ENCODE measurements at places on chromosomes 4 and X.

DNA sequence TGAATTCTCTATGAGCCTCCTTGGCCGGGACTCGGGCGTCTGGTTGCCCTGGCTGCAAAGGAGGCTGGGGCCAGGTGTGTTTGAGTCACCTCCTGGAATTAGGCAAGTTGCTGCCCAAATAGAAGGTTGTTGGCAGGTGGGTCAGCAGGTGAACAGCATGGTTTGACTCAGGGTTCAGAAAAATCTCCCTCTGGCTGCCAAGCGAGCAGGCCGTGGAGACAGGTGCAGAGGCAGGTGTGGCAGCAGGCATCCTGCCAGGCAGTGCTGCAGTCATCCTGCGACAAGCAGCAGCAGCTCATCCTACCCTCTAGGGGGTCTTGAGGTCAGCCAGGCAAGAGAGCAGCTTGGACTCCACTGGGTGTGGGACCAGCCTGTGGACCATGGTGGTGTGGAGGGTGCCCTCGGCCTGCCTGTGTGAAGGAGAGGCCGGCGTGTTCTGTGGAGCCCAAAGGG is 8.2 kb downstream of the MSANTD1 start:
- DNase-seq = no peak

DNA sequence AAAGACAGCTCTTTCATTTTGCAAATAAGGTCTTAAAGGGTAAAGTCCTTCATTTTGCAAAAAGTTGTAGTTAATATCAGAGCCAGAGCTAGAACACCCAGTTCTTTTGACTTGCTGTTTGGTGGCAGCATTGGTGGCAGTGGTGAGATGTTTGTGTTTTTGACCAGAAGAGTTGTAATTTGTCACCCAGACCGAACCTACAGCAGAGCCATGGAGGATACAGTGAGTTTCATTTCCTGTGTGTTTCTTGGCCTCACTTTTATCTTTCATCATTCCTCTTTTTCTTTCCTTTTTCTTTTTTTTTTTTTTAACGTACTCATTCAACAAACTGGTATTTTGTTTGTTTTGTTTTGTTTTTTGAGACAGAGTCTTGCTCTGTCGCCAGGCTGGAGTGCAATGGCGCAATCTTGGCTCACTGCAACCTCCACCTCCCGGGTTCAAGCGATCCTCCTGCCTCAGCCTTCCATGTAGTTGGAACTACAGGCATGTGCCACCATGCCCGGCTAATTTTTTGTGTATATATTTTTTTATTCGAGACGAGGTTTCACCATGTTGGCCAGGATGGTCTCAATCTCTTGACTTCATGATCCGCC is 116.4 kb downstream of the AFF1 start:
- no peak for DNase-seq

DNA sequence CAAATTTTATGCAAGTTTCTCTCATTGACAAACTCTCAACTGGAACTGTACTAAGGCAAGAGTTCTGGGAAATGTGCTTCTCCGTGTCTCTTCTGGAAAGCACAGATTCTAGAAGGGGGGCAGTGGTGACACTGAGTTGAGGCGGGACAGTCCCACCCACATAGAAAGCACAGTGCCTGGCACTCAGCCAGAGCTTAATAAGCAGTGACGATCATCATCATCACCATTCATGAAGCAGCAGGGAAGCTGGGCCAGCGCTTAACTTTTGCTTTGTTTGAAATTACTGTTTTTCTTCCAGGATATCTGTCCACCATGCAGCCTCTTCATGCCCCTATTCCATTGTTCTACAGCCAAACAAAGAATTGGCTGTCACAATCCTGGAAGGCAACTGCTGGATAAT is 60.3 kb downstream of the BEND2 start:
- no peak for DNase-seq

GRCh38 chr4:95674521-95674981 is 125.8 kb upstream of the UNC5C start:
- no peak for DNase-seq

DNA sequence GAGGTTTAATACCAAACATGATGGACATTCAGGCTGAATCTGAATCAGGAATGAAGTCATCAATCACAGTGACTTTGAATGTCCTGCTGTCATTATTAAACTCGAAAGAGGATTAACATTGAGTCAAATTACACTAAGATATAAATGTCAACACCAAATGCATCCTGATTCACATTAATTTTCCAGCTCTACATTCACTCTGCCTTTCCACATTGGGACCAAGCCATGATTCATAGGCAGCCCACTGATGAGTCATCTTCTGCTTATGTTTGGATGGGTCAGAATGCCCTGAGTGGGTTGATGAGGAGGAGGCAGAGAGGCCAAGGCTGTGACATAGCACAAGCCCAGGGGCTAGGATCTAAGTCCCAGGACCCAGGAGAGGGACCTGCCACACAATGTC is 247.6 kb upstream of the RPS6KA3 start:
- DNase-seq = no peak

GRCh38 chr4:17930256-17930655 is 91.3 kb downstream of the LCORL start:
- no peak for DNase-seq

DNA sequence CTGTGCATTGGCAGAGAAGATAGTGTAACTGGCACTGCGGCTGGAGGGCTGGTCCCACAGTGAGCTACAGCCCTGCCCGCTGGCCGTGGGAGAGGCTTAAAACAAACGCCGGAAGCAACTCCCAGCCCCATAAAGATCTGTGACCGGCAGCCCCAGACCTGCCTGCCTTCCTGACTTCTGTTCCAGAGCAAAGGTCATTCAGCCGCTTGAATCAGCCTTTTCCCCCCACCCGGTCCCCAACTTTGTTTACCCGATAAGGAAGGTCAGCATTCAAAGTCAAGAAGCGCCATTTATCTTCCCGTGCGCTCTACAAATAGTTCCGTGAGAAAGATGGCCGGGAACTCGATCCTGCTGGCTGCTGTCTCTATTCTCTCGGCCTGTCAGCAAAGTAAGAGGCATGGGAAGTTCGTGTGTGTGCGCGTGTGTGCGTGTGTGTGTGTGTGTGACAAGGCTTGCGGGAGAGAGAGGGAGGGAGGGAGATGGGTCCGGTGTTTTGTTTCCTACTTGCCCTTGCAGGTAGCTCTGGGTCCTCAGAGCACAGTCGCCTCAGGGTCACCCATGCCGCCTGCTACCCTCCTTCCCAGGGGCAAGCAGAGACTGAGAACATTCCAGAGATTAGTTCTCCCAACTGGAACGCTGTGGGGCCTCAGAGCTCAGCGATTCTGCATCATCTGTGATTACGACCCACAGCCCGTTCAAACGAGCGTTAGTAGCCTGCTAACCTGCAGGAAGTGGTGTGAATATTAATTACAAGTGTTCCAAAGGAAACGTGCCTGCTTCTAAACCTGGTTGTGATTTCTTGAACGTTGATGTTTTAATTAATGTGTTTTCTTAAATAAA is at the start of gene MGST2:
MGST2 (plus strand) TSS at position 130 of the 840 bp plus-strand sequence; CDS start at position 331, 201 bp downstream.
- peak; percentile 52 for DNase-seq

GRCh38 chr4:89797117-89797516 is 39.8 kb downstream of the SNCA start:
- DNase-seq = peak; percentile 56

GRCh38 chr4:166655705-166656104 is 578.6 kb downstream of the SPOCK3 start:
- DNase-seq = no peak

DNA sequence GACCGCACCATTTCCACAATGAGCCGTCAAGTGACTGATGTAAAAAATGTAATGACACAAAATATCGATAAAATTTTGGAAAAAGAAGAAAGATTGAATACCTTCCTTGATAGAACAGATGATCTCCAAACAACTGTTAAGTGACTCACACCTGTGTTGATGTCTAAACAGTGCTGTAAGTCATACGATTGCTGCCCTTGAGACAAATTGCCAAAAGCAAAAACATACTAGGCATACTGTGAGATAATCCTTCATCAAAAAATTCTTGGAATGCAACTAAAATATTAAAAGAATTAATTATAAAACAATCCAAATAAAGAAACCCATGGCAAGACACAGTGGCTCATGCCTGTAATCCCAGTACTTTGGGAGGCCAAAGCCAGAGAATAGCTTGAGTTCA is 53.4 kb downstream of the HNRNPD start:
- DNase-seq = peak; percentile 60

GRCh38 chr4:79225360-79225759 is 100.5 kb downstream of the NAA11 start:
- DNase-seq = no peak

DNA sequence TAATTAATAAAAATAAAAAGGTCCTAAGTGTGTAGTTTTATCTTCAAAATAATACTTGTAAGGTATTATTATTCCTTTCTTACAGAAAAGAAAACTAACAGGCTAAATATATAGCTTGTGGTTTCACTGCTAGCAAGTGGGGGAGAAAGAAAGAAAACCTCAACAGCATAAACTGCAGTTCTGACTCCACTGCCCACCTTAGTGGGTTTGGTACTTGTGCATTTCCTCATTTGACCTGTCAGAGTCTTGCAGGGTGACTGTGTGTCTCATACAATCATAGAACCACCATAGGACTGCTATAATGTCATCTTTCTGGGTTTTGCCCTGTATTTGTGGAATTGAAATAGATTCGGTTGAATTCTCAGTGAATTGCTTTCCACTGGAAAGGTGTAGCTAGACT is 94.7 kb upstream of the PUDP start:
- DNase-seq = no peak

GRCh38 chrX:103415068-103415467 is 38.7 kb downstream of the BEX3 start:
- no peak for DNase-seq

- DNase-seq = no peak
Observed at GRCh38 chr4:163343604-163344146, at the start of gene NPY5R. NPY5R (plus strand) TSS chr4:163343892; CDS start chr4:163350274, 6,382 bp downstream.

DNA sequence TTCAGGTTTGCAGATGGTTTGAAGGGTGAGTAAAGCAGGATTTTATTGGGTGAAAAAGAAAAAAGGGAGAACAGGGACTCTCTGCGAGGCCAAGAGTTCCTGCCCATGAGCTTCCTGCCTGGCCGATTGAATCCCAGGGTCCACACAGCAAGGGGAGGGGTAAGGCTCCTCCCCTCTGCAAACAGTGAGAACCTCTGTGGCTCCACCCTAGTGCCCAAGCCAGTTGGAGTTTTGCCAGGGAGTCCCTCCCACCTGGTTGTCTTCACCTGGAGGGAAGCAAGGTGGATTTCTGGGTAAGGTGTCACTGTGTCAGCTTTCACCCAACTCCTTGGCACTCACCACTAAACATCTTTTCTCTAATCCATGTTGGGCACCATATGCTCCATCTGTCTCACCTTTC is 70.9 kb downstream of the PDHA2 start:
- no peak for DNase-seq

GRCh38 chr4:60805500-60806313 is 394.4 kb upstream of the ADGRL3 start:
- DNase-seq = peak; percentile 9

GRCh38 chr4:111681751-111682150 is 463.5 kb upstream of the FAM241A start:
- no peak for DNase-seq

DNA sequence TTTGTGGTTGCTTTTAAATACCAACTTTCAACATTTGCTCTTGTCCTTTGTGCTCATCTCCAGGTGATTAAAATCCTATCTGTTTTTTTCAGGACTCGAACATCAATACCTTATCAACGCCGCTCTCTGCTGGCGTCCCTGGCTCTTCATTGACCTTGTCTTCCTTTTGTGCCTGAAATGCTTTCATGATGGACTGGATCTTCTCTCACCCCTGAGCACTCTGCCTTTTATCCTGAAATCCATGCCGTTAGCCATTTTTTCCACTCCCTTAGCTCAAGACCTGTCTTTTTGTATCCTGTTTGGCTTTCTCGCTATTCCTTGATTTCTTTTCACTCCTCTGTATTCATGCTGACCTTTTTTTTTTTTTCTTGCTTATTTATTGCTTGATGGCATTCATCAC is 549.5 kb upstream of the CPEB2 start:
- DNase-seq = no peak

DNA sequence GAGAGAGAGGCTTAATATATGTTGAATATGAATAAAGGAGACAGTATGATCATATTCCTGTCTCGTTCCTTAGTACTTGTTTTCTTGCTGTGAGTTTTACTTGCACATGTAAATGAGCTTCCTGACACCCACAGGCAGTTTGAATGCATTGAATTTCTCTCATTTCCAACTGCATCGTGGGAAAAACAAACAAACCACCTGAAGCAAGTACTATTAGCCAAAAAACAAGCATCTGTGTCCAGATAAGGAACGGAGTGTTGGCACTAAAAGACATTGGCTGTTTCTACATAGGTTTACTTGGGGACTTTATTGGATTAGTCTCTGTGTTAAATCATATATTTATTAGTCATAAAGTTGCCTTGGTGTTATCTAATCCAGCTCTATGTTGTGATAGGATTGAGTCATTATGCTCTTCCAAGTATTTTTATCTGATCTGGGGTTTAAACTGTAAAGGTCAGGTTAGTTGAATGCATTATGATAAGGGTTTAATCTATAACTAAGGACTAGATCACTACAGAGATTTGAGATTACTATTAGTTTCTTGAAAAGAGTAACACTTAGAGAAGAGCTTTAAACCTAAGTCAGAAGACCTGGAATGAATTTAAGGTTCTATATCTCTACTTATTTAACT is 339.0 kb upstream of the SPANXN4 start:
- no peak for DNase-seq

DNA sequence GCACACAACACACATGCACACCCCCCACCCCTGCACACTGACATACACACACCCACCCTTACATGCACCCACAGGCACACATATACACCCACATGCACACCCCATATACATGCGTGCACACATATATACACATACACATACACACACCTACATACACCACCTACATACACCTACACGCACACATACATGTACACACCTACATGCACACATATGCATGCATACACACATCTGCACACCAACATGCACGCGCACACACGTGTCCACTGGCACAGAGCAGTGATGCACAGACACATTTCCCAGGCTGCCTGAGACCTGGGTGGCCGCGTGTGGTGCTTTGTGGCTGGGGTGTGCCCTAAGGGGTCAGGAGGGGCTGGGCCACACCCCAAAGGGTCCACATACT is 31.7 kb downstream of the FGFRL1 start:
- DNase-seq = no peak

DNA sequence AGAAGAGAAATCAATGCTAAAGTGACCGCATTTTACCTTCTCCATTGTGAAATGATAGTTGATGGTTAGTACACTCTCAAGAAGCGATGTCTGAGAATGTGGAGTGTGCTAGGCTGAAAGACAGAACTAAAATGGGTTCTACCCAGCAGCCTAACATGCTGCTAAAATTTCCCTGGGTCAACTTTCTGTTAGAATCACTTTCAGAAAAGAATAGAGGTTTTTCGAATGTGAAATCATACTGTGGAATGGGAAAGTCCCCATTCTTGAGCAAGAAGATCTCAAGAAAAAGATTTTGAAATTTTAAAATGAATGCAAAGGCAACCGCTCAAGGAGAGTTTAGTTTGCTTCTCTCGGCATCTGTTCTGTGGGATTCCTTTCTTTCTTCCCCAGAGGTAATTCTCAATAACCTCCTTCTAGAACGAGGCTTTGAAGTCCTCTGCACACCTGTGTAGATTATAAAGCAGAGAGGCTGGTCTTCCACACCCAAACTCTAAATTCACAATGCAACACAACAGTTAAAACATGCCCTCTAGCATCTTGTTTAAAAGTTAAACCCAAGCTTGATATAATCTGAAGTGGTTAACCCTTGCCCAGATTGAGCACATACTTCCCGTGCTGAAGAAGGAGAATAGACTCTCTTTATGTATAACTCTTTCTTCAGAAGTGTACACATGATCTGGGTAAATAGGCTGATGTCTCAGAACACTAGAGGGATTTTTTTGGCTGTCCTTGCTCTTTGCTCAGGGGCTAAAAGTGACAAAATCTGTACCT is 208.7 kb upstream of the KLF3 start:
- DNase-seq = no peak

GRCh38 chr4:141019768-141020167 is 113.5 kb downstream of the RNF150 start:
- DNase-seq = no peak
